Subcutaneous adipose tissue (tissue), 4 donors: ENCODE measurements at places on chromosomes 4 and X. TPM values are rescaled to one million over a fixed set of nuclear protein-coding genes. Genes with fewer than 3 reads are reported as not detected.

Gene RAB33A
- total RNA-seq, result not detected

Gene PCSK1N
- not detected for total RNA-seq

Gene CDKL5
- total RNA-seq, result 5.9 TPM

Gene STK26
- 7.3 TPM for total RNA-seq
